Posterior vena cava (tissue), 2 donors: ENCODE measurements at places on chromosomes 12 and 14. TPM values are rescaled to one million over a fixed set of nuclear protein-coding genes. Genes with fewer than 3 reads are reported as not detected.

RHEBL1 gene
- total RNA-seq: 0.38 TPM

CMA1 gene
- total RNA-seq: 2.4 TPM

AICDA gene
- not detected for total RNA-seq

DNA sequence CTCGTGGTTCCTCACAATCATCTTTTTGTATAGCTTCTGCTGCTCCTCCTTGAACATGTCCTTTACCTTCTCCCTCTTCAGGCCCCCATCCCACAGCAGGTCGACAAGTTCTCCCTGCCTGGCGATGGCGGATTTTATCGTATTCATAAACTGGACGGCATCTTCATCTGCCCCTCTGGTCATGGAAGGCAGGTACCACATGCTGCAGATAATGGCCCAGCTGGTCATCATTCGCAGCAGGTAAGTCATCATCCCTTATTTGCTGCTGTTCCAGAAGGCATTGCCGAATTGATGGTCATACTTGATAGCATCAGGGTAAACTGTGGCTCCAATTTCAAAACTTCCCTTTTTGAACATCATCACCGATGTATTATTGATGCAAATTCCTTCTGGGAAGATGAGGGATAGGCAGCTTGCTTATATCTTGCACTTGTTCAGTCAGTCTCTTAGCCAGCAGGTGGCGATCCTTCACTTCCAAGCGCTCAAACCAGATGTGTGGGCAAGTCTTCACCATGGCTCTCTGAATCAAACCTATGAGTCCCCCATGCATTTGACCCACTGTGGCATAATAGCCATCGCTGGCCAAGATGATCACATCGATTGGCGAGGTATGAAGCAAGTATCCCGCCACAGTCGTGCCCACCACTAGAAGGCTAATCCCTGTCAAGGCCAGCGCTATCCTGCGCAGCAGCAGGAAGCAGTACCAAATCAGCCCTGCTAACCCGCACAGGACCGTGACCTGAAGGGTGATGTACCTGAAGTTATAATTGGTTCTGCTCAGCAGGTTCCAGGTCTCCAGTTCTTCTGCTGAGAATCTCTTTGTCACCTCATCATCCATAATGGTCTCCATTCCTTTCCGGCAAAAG lies 381.5 kb upstream of the STXBP6 start:
- no peak for DNase-seq
